Breast epithelium (tissue), 4 donors: ENCODE measurements at places on chromosomes 3 and 15. TPM values are rescaled to one million over a fixed set of nuclear protein-coding genes. Genes with fewer than 3 reads are reported as not detected.

Gene TUSC7
- not detected for total RNA-seq

Gene PLAAT1
- 1.5 TPM for total RNA-seq

Gene FEZF2
- total RNA-seq = not detected

GRCh38 chr3:100480081-100480480 is 12.3 kb upstream of the TMEM45A start:
- DNase-seq = no peak
- no peak overlapping the region for H3K4me3 ChIP-seq
- H3K27ac ChIP-seq = no peak overlapping the region
- no peaks in the 10 kb centered on the region for H3K27me3 ChIP-seq
- H3K36me3 ChIP-seq = no peaks in the 10 kb centered on the region

GRCh38 chr3:53624061-53624857 is 129.8 kb downstream of the CACNA1D start:
- no peaks in the 10 kb centered on the region for H3K36me3 ChIP-seq
- H3K27me3 ChIP-seq = no peaks in the 10 kb centered on the region
- DNase-seq = no peak

Gene TXNRD3
- total RNA-seq = 11.8 TPM

GRCh38 chr3:21013566-21013965 is 737.4 kb downstream of the ZNF385D start:
- no peaks in the 10 kb centered on the region for H3K27me3 ChIP-seq
- DNase-seq = no peak
- no peak overlapping the region for H3K27ac ChIP-seq
- no peak overlapping the region for H3K4me3 ChIP-seq
- no peaks in the 10 kb centered on the region for H3K4me1 ChIP-seq

DNA sequence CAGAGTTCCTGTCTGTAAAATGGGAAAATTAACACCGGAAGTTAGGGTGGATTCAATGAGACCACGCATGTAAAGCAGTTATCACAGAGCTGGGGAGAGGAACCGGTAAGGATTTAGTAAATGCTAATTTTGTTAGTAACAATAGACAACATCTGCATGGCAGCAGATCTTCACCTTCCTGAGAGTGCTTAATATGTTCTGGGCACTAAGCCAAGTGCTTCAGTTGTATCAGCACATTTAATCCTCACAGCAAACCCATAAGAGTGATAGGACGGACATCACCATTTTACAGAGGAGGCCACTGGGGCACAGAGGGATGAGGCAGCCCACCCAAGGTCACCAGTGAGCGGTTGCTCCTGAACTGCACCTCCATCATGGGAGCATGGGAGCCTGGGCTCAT is 189.4 kb downstream of the WNT5A start:
- H3K27ac ChIP-seq = no peak overlapping the region
- H3K27me3 ChIP-seq = no peaks in the 10 kb centered on the region
- no peaks in the 10 kb centered on the region for H3K4me1 ChIP-seq
- H3K4me3 ChIP-seq = no peak overlapping the region
- H3K36me3 ChIP-seq = no peaks in the 10 kb centered on the region

Gene GRK7
- not detected for total RNA-seq

- no peak for DNase-seq
- H3K27me3 ChIP-seq = no peaks in the 10 kb centered on the region
- H3K36me3 ChIP-seq = no peaks in the 10 kb centered on the region
- H3K4me3 ChIP-seq = no peak overlapping the region
- H3K4me1 ChIP-seq = no peaks in the 10 kb centered on the region
These were observed 65.6 kb upstream of the C15orf39 start for GRCh38 chr15:75136118-75136517.

- H3K27ac ChIP-seq = no peak overlapping the region
- no peaks in the 10 kb centered on the region for H3K4me1 ChIP-seq
- DNase-seq = no peak
- H3K27me3 ChIP-seq = peaks cover 4% of the 10 kb centered on the region
- H3K36me3 ChIP-seq = no peaks in the 10 kb centered on the region
- H3K4me3 ChIP-seq = no peak overlapping the region
These were observed 9.8 kb downstream of the CCR5AS start for GRCh38 chr3:46397111-46397510.

Gene CFAP44
- total RNA-seq = 6.6 TPM

DNA sequence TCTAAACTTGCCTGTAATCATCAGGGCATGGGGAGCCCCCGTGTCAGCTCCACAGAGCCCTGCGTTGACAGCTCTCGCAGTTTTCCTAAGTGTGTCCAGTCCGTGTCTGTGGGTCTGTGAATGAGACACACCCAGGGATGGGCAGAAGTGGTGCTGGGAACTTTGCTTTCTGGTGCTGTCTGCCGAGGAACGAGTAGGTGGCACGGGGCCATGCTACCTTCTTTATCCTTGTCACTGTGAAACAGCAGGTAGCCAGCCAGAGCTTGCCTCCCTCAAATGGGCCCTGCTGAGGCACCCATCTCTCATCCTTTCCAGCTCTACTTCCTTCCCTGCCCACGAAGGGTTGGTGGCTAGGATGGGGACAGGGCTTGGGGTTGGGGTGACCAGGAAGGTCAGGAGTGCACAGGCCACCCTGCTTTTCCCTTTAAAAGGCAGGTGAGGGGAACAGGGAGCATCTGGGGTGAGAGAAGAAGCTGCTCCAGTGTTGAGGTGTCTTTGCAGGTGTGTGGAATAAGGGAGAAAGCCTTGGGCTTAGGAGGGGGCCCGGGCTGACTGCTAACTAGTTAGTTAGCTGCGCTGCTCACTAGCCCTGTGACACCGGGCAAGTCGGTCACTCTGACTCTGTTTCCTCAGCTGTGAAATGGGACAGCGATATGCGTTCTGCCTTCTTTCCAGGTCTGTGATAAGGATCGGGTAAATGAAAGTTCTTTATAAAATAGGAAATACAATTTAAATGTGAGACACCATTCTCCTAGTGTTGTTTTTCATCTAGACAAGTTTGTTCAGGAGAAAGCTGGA is 27.9 kb downstream of the PDIA5 start:
- H3K36me3 ChIP-seq = no peaks in the 10 kb centered on the region
- no peak for DNase-seq
- H3K4me3 ChIP-seq = no peak overlapping the region
- no peaks in the 10 kb centered on the region for H3K4me1 ChIP-seq
- no peaks in the 10 kb centered on the region for H3K27me3 ChIP-seq

- no peaks in the 10 kb centered on the region for H3K36me3 ChIP-seq
- peaks cover 7% of the 10 kb centered on the region for H3K4me1 ChIP-seq
- H3K4me3 ChIP-seq = no peak overlapping the region
- no peaks in the 10 kb centered on the region for H3K27me3 ChIP-seq
- no peak overlapping the region for H3K27ac ChIP-seq
These were observed 3.7 kb downstream of the KPNA1 start for GRCh38 chr3:122510878-122511535.

- no peaks in the 10 kb centered on the region for H3K4me1 ChIP-seq
- no peak for DNase-seq
- no peak overlapping the region for H3K27ac ChIP-seq
- no peak overlapping the region for H3K4me3 ChIP-seq
These were observed 74.0 kb downstream of the MCF2L2 start for GRCh38 chr3:183354325-183354831.

DNA sequence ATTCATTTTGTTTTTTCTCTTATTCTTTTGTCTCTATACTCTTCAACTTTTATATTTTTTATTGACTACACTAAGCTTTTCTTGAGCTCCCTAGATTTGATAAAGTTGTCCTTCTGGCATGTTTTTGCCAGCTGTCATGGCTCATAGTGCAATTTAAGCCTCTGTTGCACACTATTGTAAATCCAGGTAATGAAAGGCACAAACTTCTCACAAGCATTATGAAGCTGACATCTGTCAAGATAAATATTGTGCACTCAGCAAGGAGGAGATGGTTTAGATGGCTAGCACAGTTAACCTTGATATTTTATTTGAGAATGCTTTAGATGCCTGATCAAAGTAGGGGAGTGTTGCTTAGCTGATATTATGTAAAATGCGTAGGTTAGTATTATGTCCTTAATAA is 1280.9 kb downstream of the NSUN3 start:
- H3K27me3 ChIP-seq = no peaks in the 10 kb centered on the region
- H3K4me3 ChIP-seq = no peak overlapping the region
- H3K4me1 ChIP-seq = no peaks in the 10 kb centered on the region
- peaks cover 3% of the 10 kb centered on the region for H3K36me3 ChIP-seq
- DNase-seq = no peak

Gene GREM1
- total RNA-seq = 2.5 TPM

- H3K27ac ChIP-seq = no peak overlapping the region
- no peak for DNase-seq
- H3K36me3 ChIP-seq = no peaks in the 10 kb centered on the region
- H3K27me3 ChIP-seq = no peaks in the 10 kb centered on the region
These were observed 22.0 kb downstream of the COL6A6 start for GRCh38 chr3:130539005-130539404.

GRCh38 chr3:190131329-190131728 is 10.6 kb upstream of the P3H2 start:
- no peak for DNase-seq
- H3K4me1 ChIP-seq = no peaks in the 10 kb centered on the region
- H3K4me3 ChIP-seq = no peak overlapping the region
- H3K27ac ChIP-seq = no peak overlapping the region
- H3K27me3 ChIP-seq = no peaks in the 10 kb centered on the region

DNA sequence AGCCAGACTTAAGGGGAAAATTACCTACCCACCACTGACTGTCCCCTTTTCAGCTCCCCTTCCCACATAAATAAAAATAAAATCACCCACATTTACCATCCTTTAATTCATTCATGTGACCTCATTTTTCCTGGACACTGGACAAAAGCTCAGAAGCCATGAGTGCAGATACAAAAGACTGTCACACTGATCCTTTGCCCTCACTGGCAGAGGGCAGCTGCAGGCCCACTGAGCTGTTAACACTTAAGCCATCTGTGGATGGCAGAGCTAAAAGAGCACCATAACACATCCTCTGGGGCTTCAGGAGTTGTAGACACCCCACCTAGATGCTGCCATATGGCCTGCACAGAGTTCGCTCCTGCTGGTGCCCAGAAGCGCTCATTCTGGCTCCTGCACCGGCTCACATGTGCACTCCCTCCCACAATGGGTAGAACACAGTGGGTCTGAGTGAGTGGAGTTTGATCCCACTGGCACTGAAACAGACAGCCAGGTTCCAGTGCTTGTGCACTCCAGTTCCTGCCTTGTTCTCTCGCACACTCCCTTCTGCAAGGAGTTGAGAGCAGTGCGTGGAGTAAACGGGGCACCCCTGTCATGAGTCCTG is 38.8 kb downstream of the EDC3 start:
- no peaks in the 10 kb centered on the region for H3K36me3 ChIP-seq
- H3K27ac ChIP-seq = no peak overlapping the region
- no peaks in the 10 kb centered on the region for H3K4me1 ChIP-seq
- H3K27me3 ChIP-seq = no peaks in the 10 kb centered on the region

- DNase-seq = peak; percentile 72
- no peak overlapping the region for H3K4me3 ChIP-seq
- H3K27ac ChIP-seq = no peak overlapping the region
These were observed 60.1 kb downstream of the PCOLCE2 start for GRCh38 chr3:142828703-142829305.

- H3K27ac ChIP-seq = no peak overlapping the region
- H3K27me3 ChIP-seq = peaks cover 4% of the 10 kb centered on the region
- DNase-seq = no peak
- H3K36me3 ChIP-seq = no peaks in the 10 kb centered on the region
These were observed 78.3 kb upstream of the POLG start for GRCh38 chr15:89412905-89413411.

DNA sequence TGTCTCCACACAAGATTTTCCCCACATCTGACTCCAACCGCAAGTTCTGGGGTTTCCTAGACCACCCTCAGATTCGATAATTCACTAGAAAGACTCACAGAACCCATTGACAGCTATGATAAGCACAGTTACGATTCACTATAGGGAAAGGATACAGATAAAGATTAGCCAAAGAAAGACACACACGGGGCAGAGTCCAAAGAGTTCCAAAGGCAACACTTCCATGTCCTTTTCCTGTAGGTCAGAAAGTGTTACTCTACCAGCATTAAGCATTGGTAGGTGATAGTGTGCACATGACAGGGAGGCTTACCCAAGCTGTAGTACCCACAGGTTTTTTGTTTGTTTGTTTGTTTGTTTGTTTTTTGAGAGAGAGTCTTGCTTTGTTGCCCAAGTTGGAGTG is 48.1 kb downstream of the PHLDB2 start:
- no peak for DNase-seq
- H3K4me3 ChIP-seq = no peak overlapping the region
- H3K4me1 ChIP-seq = peaks cover 4% of the 10 kb centered on the region
- no peaks in the 10 kb centered on the region for H3K36me3 ChIP-seq
- H3K27me3 ChIP-seq = no peaks in the 10 kb centered on the region
- no peak overlapping the region for H3K27ac ChIP-seq

DNA sequence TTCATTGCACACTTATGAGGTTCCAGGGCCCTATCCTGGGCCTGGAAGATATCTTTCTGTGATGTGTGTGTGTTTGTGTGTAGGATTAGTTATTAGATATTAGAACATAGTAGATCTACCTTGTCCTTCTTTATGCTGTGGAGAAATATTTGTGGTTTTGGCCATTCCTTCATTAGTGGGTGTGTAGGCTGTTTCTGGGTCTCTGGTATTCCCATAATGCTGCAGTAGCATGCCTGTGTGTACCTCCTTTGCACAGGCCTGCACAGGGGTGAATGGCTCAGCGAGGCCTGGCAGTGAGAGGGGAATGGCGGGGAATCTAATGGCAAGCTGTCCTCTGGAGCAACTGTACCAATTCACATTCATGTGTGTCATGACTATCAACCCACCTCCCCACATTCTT is 125.8 kb upstream of the MRPS22 start:
- no peak for DNase-seq
- H3K27me3 ChIP-seq = no peaks in the 10 kb centered on the region
- H3K27ac ChIP-seq = no peak overlapping the region
- no peaks in the 10 kb centered on the region for H3K4me1 ChIP-seq

GRCh38 chr3:185807445-185808068 is 17.3 kb downstream of the IGF2BP2 start:
- no peak for DNase-seq
- no peaks in the 10 kb centered on the region for H3K27me3 ChIP-seq
- H3K4me1 ChIP-seq = no peaks in the 10 kb centered on the region
- H3K4me3 ChIP-seq = no peak overlapping the region
- H3K36me3 ChIP-seq = no peaks in the 10 kb centered on the region
- no peak overlapping the region for H3K27ac ChIP-seq

- H3K27ac ChIP-seq = no peak overlapping the region
- H3K27me3 ChIP-seq = no peaks in the 10 kb centered on the region
- H3K36me3 ChIP-seq = no peaks in the 10 kb centered on the region
- H3K4me1 ChIP-seq = no peaks in the 10 kb centered on the region
These were observed 11.8 kb downstream of the CACNA2D3 start for GRCh38 chr3:54134155-54134554.

Gene LOXL1
- total RNA-seq = 11.3 TPM

GRCh38 chr3:128439226-128439625 is 27.5 kb downstream of the DNAJB8 start:
- H3K4me1 ChIP-seq = no peaks in the 10 kb centered on the region
- no peaks in the 10 kb centered on the region for H3K36me3 ChIP-seq
- H3K27me3 ChIP-seq = no peaks in the 10 kb centered on the region

GRCh38 chr3:177287231-177287630 is 89.9 kb upstream of the TBL1XR1 start:
- H3K36me3 ChIP-seq = no peaks in the 10 kb centered on the region
- DNase-seq = no peak
- no peaks in the 10 kb centered on the region for H3K27me3 ChIP-seq
- H3K27ac ChIP-seq = no peak overlapping the region
- H3K4me1 ChIP-seq = no peaks in the 10 kb centered on the region
